ENCODE measurements at places on chromosomes 2 and 18. TPM values are rescaled to one million over a fixed set of nuclear protein-coding genes. Genes with fewer than 3 reads are reported as not detected.

DNA sequence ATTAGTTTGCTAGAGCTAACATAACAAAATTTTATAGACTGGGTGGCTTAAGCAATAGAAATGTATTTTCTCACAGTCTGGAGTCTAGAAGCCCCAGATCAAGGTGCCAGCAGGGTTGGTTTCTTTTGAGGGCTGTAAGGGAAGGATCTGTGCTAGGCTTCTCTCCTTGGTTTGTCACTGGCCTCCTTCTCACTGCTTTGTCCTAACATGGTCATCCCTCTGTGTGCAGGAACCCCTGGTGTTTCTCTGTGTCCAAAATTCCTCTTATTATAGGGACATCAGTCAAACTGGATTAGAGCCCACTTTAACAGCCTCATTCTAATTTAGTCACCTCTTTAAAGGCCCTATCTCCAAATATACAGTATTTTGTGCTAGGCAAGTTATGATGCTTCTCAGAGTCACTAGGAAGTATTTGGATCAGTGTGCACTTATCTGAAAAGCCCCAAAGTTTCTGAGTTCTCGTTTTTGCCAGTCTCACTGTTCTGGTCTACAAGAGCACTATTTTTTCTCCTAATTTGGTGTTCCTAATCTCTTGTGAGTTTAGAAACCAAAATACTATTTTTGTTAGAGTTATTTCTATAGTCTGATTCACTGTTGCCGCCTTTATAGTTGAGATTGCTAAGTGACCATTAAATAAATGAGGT, 29.0 kb downstream of the ZC3H6 start:
- no peak for DNase-seq

DNA sequence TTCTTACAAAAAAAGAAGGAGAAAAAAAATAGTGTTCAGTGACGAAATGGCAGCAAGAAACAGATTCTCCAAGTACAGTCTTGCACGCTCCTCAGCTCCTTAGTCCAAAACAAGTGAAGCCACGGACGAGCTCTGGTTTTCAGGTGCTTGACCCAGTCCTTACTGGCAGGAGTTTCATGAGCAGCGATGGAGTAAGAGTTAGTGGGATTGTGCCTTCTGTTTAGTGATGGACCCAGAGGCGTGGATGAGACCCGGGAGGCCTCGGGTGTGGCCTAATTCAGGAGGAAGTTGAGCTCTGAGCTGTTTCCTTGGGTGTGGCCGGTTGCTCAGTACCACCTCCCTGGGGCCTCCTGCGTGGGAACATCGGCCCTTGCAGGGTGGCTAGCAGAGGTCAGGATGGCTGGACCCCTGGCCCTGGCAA, 52.0 kb downstream of the KIF5C start:
- no peak for DNase-seq

DNA sequence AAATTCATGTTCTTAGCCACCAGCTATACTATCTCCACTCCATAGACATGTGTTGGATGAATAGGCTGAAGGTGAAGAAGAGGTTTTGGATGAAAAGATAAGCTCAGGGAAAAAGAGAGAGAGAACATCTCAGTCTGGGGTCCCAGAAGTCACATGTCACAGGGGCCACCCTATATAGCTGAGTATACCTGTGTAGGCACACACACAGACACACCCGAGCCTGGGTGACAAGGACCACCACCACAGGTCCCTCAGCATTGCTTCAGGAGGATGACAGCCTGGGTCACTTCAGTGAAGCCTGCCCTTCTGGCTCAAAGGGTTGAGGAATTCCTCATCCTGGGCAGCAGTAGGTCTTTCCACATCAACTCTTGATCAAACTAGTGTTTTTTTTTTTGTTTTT, 56.2 kb downstream of the POLR1A start:
- no peak for DNase-seq

Gene ATOH8
- 13.8 TPM for polyA plus RNA-seq

Gene KLHL14
- 0.04 TPM for polyA plus RNA-seq

Measured in muscle of leg (tissue), 16 donors.